ENCODE measurements at places on chromosomes 3 and 15.

DNA sequence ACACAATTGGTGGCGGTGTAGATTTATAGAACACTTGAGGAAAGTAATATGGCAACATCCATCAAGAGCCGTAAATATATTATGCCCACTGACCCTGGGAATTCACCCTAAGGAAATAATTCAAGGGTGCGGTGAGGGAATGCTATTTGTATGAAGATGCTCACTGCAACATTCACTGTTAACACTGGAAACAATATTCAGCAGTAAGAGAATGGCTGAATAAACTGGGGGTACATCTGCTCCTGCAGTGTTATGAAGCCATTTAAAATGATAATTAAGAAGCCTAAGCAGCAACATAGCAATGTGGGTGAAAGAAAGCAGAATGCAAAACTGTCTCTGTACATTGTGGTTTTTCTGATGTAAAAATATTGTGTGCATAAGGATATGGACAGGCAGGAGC is 87.6 kb downstream of the RAB11A start:
- H3K27ac ChIP-seq, result no peak overlapping the region
- DNase-seq, result no peak
- no peaks in the 10 kb centered on the region for H3K36me3 ChIP-seq
- no peaks in the 10 kb centered on the region for H3K4me1 ChIP-seq
- H3K27me3 ChIP-seq, result no peaks in the 10 kb centered on the region

GRCh38 chr3:128967748-128968355 is 26.0 kb downstream of the CFAP92 start:
- no peaks in the 10 kb centered on the region for H3K36me3 ChIP-seq
- DNase-seq, result no peak
- no peak overlapping the region for H3K4me3 ChIP-seq
- H3K27ac ChIP-seq, result no peak overlapping the region
- H3K4me1 ChIP-seq, result peaks cover 31% of the 10 kb centered on the region
- H3K27me3 ChIP-seq, result no peaks in the 10 kb centered on the region

DNA sequence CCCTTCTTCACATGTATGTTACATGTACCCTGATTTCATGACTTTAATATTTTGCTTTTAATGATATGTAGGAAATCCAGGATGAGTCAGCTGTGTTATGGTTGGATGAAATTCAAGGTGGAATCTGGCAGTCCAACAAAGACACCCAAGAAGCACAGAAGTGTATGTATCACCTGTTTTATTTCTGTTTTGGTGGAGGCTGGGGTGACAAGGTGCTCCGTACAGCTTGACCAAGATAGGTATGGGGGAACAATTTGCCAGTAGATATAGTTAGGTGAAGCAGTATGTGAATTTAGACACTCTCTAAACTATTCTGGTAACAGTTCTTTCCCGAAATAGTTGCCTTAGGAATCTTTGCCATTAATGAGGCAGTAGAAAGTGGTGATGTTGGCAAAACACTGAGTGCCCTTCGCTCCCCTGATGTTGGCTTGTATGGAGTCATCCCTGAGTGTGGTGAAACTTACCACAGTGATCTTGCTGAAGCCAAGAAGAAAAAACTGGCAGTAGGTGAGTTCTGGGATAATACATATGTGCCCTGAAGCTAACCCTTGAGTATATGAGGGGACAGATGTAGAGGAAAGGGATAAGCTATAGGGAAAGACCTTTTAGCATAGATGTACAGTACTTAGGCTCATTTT is 63.7 kb upstream of the CRTC3 start:
- H3K4me3 ChIP-seq, result no peak overlapping the region
- no peak overlapping the region for H3K27ac ChIP-seq
- no peak for DNase-seq
- H3K27me3 ChIP-seq, result no peaks in the 10 kb centered on the region

DNA sequence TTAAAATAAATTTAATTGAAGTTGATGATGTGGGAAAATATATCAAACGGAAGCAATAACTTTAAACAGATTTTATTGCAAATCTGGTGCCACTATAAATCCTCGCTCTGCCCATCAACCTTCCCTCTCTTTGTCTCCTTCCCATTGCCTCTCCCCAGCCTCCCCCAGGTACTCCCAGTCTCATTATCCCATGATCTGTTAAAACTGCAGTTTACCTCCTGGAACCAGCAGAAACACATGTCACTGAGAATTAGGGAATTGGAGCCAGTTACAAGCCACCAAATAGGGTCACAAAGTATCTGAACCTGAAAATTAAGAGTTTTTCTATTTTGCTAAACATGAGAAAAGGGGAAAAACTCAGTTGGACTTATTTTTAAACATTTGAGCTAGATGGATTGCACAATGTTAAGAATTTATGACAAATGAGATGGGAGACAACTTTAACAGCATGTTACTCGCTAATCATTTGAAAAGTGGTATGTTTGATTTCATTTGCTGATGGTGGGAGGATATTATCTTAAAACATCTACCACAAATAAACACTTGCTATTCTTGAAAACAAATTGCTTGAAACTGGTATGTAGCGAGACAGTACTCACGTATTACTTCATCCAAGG is 2.4 kb downstream of the PLCH1 start:
- H3K4me3 ChIP-seq, result no peak overlapping the region
- peaks cover 20% of the 10 kb centered on the region for H3K4me1 ChIP-seq
- H3K36me3 ChIP-seq, result no peaks in the 10 kb centered on the region
- H3K27ac ChIP-seq, result no peak overlapping the region

DNA sequence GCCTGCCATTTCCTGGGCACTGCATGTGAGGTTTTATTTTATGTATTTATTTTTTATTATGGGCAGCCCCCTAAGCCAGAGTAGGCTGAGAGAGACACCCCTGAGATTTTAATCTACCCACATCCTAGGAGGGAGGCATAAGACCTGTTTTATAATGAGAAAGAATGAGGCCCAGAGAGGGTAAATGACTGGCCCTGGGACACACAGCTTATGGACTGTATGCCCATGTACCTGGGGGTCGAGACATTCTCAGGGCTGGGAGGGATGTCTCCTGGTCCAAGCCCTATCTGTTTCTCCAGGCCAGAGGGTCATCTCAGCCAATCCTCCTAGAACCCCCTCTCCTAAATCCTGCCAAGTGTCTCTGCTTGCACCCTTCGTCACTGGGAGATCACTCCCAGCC is 6.1 kb downstream of the PLXND1 start:
- peaks cover 9% of the 10 kb centered on the region for H3K27me3 ChIP-seq
- H3K4me3 ChIP-seq, result no peak overlapping the region
- no peaks in the 10 kb centered on the region for H3K36me3 ChIP-seq
- H3K27ac ChIP-seq, result peak overlapping the region; percentile 94
- peaks cover 100% of the 10 kb centered on the region for H3K4me1 ChIP-seq
- DNase-seq, result no peak

DNA sequence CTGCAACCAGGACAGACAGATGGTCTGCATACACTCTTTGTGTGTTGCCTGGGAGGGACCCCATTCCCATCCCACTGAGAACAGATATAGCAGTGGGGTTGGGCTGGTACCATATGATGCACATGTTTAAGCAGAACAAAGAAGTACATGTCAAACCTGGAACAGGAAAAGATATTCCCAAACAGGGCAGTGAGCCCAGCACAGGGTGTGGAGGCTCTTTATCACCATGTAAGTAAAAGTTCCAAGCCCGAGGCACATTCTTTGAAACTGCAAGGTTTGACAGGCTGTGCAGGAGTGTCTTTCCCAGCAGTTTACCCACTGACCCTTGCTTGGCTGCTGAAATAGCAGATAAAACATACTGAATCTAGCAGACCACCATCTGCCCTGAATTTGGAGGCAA is 5.3 kb upstream of the ZNF445 start:
- no peaks in the 10 kb centered on the region for H3K27me3 ChIP-seq
- H3K4me3 ChIP-seq, result no peak overlapping the region
- no peak overlapping the region for H3K27ac ChIP-seq
- no peak for DNase-seq
- H3K4me1 ChIP-seq, result no peaks in the 10 kb centered on the region

- DNase-seq, result no peak
- no peaks in the 10 kb centered on the region for H3K4me1 ChIP-seq
These were observed 108.4 kb upstream of the TUSC7 start for GRCh38 chr3:116601206-116601605.

GRCh38 chr3:81931265-81932251 is 170.1 kb upstream of the GBE1 start:
- no peak overlapping the region for H3K4me3 ChIP-seq
- H3K4me1 ChIP-seq, result no peaks in the 10 kb centered on the region
- H3K27ac ChIP-seq, result no peak overlapping the region
- no peaks in the 10 kb centered on the region for H3K27me3 ChIP-seq
- H3K36me3 ChIP-seq, result no peaks in the 10 kb centered on the region

Data from esophagus squamous epithelium (tissue), 5 donors.